ENCODE measurements at places on chromosomes 5 and 9. TPM values are rescaled to one million over a fixed set of nuclear protein-coding genes. Genes with fewer than 3 reads are reported as not detected.

DNA sequence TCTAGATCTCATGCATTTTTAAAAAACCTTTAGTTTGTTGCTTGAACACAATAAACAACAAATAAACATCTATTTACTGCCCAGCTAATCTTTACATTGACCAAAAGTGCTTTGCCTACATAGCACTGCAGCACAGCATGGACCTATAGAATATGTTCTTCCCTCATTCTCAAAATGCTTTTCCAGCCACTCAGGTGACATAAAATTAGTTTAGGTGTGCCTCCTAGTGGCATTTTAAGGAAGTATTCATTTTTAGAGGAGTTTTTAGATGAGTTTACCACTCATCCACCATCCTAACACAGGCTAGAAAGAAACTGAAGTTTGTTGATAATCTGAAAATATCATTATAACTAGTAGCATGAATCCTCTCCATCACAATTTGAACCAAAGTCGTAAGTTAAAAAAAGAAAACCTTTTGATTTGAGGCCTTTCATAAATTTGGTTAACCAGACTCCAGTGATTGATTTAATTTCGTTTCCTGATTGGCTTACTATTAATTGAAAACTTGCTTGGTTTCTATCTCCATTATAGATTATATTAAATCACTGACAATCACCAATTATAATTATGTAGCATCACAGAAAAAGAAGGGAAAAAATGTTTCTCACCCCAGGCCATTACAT, 12.6 kb downstream of the PLGRKT start:
- no peaks in the 10 kb centered on the region for H3K4me1 ChIP-seq
- DNase-seq: no peak
- no peak overlapping the region for H3K4me3 ChIP-seq
- no peak overlapping the region for H3K27ac ChIP-seq
- no peaks in the 10 kb centered on the region for H3K27me3 ChIP-seq
- no peaks in the 10 kb centered on the region for H3K36me3 ChIP-seq

- H3K4me1 ChIP-seq: peaks cover 14% of the 10 kb centered on the region
- no peak overlapping the region for H3K27ac ChIP-seq
- H3K4me3 ChIP-seq: no peak overlapping the region
- H3K27me3 ChIP-seq: no peaks in the 10 kb centered on the region
Measured at GRCh38 chr9:137582286-137582860, 3.6 kb upstream of the DPH7 start.

- H3K4me1 ChIP-seq: no peaks in the 10 kb centered on the region
- no peak for DNase-seq
- no peak overlapping the region for H3K27ac ChIP-seq
- no peaks in the 10 kb centered on the region for H3K27me3 ChIP-seq
- no peaks in the 10 kb centered on the region for H3K36me3 ChIP-seq
- H3K4me3 ChIP-seq: no peak overlapping the region
Measured at GRCh38 chr5:18984559-18985080, 1003.4 kb downstream of the CDH18 start.

GRCh38 chr5:129080766-129081165, 13.8 kb upstream of the ISOC1 start:
- no peaks in the 10 kb centered on the region for H3K4me1 ChIP-seq
- no peak for DNase-seq
- H3K27me3 ChIP-seq: no peaks in the 10 kb centered on the region
- H3K36me3 ChIP-seq: no peaks in the 10 kb centered on the region

DNA sequence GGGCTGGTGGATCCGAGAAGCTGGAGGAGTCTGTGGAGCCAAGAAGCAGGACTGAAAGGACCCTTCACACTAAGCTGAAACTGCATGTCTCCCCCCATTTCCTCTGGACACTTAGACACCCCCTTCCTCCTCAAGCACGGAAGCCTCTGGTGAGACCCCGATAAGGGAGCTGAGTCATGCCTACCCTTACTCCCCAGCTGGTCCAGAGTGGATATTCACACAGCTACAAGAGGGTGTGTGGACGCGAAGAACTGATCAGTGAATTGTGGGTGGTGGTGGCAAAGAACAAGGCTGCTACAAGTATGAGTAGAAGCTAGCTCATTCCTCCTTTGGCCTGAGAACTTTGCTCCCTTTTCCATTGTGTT, 4.3 kb downstream of the TLN1 start:
- DNase-seq: no peak
- peak overlapping the region; percentile 58 for H3K27ac ChIP-seq
- no peak overlapping the region for H3K4me3 ChIP-seq
- no peaks in the 10 kb centered on the region for H3K27me3 ChIP-seq
- peaks cover 49% of the 10 kb centered on the region for H3K4me1 ChIP-seq
- no peaks in the 10 kb centered on the region for H3K36me3 ChIP-seq

GRCh38 chr5:127886-128285, 35.9 kb downstream of the PLEKHG4B start:
- H3K4me1 ChIP-seq: no peaks in the 10 kb centered on the region
- no peaks in the 10 kb centered on the region for H3K36me3 ChIP-seq
- no peak for DNase-seq
- H3K27ac ChIP-seq: no peak overlapping the region

DNA sequence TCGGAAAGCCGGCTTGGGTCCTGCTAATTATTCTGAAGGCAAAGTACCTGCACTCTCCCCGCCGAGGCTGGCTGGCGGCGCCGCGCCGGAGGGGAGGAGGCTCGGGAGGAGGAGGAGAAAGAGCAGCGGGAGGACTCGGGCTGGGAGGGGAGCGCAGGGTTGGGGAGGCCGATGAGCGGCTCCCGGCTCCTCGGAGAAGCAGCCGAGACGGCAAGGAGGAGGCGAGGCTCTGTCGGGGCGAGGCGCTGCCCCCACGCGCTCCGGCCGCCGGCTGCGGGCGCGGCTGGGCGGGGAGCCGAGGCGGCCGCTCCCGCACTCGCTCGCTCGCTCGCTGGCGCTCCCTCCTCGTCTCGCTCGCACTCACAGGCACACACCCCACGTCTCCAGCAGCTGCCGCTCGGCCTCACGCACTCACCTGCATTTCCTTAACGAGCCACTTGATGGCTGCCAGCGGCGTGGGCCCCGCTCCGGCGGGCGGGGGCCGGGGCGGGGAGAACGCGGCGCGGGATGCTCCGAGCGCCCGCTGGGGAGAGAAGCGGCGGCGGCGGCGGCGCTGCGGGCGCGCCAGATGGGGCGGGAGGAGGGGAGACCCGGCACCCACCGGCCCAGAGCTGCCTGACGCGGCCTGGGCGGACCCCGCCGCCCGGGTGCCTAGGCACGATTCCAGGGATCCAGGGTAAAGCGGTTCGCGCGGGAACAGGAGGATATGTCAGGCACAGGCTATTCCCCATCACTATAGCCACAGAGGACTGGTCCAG, at the start of gene PTPRD:
Gene PTPRD, minus strand, starts transcription at position 362 of the 758 bp plus-strand sequence.
- H3K4me1 ChIP-seq: no peaks in the 10 kb centered on the region
- no peak for DNase-seq
- no peak within 1 kb of the TSS for H3K27ac ChIP-seq
- H3K36me3 ChIP-seq: no peaks in the 10 kb centered on the region
- H3K27me3 ChIP-seq: peaks cover 23% of the 10 kb centered on the region

DNA sequence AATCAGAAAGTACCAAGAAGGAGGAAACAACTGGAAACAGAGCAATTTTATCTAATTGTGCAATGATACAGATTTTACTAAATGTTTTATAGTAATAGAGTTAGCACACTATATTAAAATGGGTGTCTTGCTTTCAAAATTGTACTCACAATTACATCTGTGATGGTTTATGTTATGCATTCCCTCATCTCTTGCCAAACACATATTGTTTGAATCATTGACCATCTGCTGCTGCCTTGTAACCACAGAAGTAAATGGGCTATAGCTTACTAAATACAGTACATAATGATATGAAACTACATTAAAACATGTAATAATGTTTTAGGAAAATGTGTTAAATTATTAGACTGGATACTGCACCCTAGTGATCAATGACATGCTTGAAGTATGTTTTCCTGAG, 158.1 kb downstream of the SLC25A46 start:
- no peak overlapping the region for H3K4me3 ChIP-seq
- no peaks in the 10 kb centered on the region for H3K36me3 ChIP-seq
- H3K4me1 ChIP-seq: no peaks in the 10 kb centered on the region
- no peaks in the 10 kb centered on the region for H3K27me3 ChIP-seq

DNA sequence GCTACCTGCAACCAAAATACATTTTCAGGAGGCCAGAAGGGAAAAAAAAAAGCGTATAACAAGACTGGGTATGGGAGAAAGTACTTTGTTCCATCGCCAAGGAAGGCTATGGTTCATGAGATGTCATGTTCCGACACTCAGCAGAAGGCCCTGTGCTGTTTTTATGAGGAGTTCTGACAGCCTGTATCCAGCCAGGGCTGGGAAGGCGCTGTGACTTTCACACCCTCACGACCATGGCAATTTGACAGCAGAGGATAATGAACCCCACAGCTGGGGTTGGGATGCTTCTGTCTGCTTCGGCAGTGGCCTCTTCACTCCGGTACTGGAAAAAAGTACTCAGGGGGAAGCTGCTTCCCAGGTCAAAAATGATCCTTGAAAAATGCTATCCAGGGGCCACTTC, 154.4 kb downstream of the PRELID2 start:
- no peak for DNase-seq
- no peak overlapping the region for H3K4me3 ChIP-seq
- no peaks in the 10 kb centered on the region for H3K27me3 ChIP-seq
- no peaks in the 10 kb centered on the region for H3K36me3 ChIP-seq

- H3K36me3 ChIP-seq: no peaks in the 10 kb centered on the region
- H3K4me3 ChIP-seq: no peak overlapping the region
- no peaks in the 10 kb centered on the region for H3K27me3 ChIP-seq
- DNase-seq: no peak
- no peaks in the 10 kb centered on the region for H3K4me1 ChIP-seq
Measured at GRCh38 chr5:53133020-53133419, 23.5 kb upstream of the MOCS2 start.

DNA sequence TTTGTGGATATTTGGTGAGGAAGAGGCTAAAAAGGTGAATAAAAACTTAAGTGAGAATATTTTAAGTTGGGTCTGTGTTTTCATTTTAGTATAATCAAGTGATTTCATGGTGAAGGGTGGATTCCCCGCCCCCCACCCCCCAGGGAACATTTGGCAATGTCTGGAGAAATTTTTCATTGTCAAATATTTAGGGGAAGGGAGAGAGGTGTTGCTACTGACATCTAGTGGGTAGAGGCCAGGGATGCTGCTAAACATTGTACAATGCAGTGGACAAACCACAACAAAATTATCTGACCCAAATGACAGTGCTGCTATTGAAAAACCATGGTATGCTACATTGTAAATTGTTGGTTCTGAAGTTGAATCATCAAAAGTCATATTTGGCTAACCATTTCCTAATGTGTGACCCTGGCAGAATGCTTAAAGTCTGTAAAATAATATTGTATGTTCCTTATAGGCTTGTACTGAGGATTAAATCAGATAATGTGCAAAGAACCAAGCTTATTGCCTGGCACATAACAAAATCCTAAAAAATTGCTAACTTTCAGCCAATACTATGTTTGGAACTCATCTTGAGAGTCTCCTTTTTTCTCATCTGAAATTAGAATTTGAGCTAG, 5.6 kb downstream of the C5orf24 start:
- H3K36me3 ChIP-seq: peaks cover 18% of the 10 kb centered on the region
- no peak for DNase-seq
- H3K27me3 ChIP-seq: no peaks in the 10 kb centered on the region
- H3K4me3 ChIP-seq: no peak overlapping the region
- no peak overlapping the region for H3K27ac ChIP-seq

DNA sequence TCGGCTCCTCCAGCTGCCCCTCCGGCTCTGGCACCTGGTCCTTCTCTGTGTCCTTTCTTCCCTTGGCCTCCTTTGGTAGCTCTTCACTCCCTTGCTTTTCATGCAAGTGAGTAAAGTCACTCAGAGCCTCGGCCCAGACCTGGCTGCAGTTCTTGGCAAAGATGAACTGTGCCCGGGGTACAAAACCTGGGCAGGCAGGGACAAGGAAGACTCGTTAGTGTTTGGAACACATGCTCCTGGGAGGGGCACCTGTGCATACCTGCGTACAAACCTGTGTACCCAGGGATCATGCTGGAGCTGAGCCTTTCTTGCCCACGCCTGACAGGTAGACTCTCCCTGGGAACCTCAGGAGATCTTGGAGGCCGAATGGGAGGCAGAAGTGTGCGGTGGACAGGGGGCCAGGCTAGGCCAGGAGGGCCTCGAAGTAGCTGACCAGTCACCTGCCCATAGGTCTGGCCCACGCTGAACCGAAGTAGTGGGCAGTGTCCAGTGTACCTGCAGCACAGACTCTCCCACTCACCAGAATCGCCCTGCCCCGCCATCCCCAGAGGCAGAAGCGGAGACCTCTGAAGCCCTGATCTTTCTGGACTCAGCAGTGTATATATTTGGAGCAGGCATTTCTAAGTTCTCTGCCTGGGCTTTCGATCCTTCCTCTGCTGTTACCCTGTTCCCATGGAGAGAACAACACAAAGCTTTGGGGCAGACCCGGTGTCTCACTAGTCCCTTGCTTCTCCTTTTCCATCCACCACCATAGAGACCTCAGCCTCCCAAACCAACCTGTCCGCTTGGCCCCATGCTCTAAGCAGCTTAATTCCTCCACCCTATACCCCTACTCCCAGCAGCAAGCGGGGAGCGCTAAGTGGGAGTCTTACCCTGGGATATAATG, 41.9 kb upstream of the TESK1 start:
- peak overlapping the region; percentile 4 for H3K4me3 ChIP-seq
- peaks cover 57% of the 10 kb centered on the region for H3K4me1 ChIP-seq
- no peak for DNase-seq
- peak overlapping the region; percentile 89 for H3K27ac ChIP-seq
- no peaks in the 10 kb centered on the region for H3K27me3 ChIP-seq

GRCh38 chr5:126198531-126198930, 224.7 kb upstream of the GRAMD2B start:
- no peak overlapping the region for H3K4me3 ChIP-seq
- H3K36me3 ChIP-seq: no peaks in the 10 kb centered on the region
- H3K27ac ChIP-seq: no peak overlapping the region
- no peak for DNase-seq
- no peaks in the 10 kb centered on the region for H3K27me3 ChIP-seq

- peaks cover 24% of the 10 kb centered on the region for H3K4me1 ChIP-seq
- H3K27ac ChIP-seq: peak overlapping the region; percentile 93
- H3K36me3 ChIP-seq: no peaks in the 10 kb centered on the region
- no peaks in the 10 kb centered on the region for H3K27me3 ChIP-seq
- H3K4me3 ChIP-seq: peak overlapping the region; percentile 88
Measured at GRCh38 chr9:35690614-35691333, 1.0 kb upstream of the TPM2 start.

DNA sequence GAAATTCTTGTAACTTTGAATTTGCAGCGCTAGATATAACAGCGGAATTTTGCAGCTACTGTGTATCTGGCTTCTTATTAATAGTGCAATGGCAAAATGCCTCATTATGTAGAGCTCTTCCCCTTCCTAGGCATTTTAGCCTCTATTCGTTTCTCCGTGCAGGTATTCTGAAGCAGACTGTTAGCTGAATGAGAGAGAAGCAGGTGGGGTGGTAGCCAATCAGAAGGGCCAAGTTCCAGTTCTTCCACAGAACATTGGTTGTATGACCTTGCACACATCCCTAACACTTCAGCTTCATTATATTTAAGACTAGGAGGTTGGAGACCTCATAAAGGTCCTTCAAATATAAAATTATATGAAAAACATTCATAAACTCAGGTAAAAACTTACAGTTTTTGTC, 1.2 kb upstream of the VPS13A start:
- no peak for DNase-seq
- H3K4me3 ChIP-seq: no peak overlapping the region
- no peaks in the 10 kb centered on the region for H3K27me3 ChIP-seq
- peaks cover 20% of the 10 kb centered on the region for H3K4me1 ChIP-seq

SPATA6L gene
- 1.6 TPM for total RNA-seq

ANKDD1B gene
- total RNA-seq: 0.53 TPM

SAXO1 gene
- total RNA-seq: 0.23 TPM

CDC42SE2 gene
- total RNA-seq: 20.1 TPM

SLC45A2 gene
- total RNA-seq: not detected

All from adrenal gland (tissue), 19 donors.